Naive thymus-derived CD8-positive, alpha-beta T cell (primary cell): ENCODE measurements at places on chromosomes 1 and 21.

DNA sequence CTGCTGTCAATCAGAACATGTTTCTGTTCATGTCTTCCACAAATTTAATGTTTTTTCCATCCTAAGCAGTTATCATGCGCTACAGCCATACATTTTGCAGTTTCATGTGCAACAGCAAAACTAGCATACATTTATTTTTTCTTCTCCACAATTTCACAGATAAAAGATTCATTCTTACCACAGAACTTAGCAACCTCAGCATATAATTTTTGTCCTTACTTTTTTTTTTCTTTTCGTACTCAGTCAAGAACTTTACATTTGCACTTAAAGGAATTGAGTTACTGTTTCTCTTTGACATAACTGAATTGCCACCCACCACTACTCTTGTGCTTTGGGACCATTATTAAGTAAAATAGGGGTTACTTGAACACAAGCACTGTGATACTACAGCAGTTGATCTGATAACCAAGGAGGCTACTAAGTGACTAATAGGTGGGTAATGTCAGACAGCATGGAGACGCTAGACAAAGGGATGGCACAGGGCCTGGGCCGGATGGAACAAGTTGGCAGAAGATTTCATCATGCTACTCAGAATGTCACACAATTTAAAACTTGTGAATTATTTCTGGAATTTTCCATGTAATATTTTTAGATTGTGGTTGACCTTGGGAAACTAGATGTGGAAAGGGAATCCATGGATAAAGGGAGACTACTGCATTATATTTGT, 50.2 kb upstream of the LHX8 start:
- no peak for DNase-seq

- no peak for DNase-seq
These were observed 25.5 kb upstream of the PTPRF start for GRCh38 chr1:43505077-43505780.

- DNase-seq: no peak
These were observed 84.5 kb upstream of the SAMSN1 start for GRCh38 chr21:14630556-14631069.

GRCh38 chr21:21165063-21165645, 166.9 kb downstream of the NCAM2 start:
- DNase-seq: no peak

DNA sequence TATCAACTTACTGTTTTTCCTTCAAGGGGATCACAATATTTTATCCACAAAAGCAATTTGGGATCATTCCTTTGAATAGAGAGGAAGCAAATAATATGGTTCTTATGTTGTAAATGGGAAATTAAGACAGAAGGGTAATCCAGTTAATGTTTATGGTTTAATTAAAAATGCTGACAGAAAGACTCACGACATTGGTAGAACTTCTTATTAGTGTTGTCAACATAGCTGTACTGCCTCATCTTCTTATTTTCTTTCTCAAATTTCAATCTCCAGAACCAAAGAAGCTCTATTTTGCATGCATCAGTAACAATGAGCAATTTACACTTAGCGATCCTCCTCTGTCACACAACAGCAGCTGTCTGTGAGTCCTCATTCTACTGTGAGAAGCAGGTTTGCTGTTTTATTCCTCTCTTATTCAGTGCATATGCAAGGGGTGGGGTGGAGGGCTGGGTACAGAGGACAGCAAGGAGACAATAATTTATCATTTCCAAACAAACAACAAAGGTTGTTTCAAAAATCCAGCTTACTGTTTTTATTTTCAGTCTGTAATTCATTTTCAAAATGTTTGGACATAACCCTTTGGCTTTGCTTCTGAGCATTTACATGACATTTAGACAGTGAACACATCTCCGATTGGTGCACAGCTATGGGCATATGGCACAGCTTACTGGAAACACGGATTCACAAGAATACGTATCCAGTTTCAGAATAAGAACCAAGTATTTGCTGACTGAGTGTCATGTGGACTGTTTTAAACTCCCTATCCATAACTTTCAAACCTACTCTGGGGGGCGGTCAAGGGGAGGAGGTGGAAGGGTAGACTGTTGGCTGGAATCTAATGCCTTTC, 335.9 kb downstream of the RGS7 start:
- DNase-seq: no peak

DNA sequence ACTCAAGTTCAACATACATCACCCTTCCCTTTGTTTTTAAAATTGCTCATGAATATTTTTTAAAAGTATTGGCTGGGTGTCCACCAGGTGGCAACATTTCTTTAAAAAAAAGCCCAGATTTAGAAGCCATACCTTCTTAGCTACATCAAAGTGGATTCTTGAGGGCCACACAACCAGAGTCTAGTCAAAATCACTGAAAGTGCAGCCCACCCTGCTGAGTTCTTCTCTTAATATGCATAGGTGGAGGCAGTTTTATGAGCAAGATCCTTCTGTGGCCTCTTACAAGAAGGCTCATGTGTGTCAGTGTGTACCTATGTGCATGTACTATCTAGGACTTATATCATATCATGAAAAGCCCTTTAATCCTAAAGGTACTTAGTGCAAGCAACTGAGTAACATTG, 16.9 kb upstream of the GNG12 start:
- no peak for DNase-seq

DNA sequence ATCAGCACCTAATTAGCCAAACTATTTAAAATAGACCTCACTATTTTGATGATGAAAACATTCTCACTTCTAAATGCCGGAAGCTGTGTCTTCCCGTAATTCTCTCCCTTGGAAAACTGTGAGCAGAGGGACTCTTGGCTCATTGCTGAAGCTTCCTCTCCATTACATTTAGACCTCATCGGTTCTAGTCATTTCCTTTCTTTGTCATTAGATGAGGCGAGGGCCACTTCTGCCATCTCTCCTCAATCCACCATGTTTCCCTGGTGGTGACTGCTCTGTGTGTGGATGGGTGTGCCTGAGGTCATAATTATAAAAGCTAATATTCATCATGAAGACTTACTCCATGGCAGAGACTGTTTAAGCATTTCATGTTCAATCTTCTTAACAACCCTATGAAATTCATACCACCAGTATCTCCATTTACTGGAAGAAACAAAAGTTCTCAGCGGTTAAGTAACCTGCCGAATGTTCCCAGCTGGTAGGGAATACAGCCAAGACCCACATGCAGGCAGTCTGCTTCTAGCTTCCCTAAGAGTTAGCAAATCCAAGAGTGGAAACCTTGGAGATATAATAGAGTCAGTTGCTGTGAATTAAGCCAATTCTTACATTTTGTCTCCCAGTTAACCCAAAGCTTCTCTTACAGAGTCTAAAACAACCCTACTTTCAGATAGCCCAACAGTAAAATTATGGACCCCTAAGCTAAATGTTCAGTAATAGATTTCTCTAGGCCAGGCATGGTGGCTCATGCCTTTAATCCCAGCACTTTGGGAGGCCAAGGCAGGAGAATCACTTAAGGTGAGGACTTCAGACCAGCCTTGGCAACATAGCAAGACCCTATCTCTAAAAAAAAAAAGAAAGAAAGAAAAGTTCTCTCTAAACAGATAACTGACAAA, 156.2 kb downstream of the ZBTB18 start:
- no peak for DNase-seq
